Testis (tissue), 5 donors: ENCODE measurements at places on chromosomes 7 and 10.

GRCh38 chr10:22700489-22700888, 13.9 kb downstream of the PIP4K2A start:
- H3K27ac ChIP-seq = no peak overlapping the region
- no peaks in the 10 kb centered on the region for H3K36me3 ChIP-seq
- no peak overlapping the region for H3K4me3 ChIP-seq
- H3K4me1 ChIP-seq = peaks cover 3% of the 10 kb centered on the region

DNA sequence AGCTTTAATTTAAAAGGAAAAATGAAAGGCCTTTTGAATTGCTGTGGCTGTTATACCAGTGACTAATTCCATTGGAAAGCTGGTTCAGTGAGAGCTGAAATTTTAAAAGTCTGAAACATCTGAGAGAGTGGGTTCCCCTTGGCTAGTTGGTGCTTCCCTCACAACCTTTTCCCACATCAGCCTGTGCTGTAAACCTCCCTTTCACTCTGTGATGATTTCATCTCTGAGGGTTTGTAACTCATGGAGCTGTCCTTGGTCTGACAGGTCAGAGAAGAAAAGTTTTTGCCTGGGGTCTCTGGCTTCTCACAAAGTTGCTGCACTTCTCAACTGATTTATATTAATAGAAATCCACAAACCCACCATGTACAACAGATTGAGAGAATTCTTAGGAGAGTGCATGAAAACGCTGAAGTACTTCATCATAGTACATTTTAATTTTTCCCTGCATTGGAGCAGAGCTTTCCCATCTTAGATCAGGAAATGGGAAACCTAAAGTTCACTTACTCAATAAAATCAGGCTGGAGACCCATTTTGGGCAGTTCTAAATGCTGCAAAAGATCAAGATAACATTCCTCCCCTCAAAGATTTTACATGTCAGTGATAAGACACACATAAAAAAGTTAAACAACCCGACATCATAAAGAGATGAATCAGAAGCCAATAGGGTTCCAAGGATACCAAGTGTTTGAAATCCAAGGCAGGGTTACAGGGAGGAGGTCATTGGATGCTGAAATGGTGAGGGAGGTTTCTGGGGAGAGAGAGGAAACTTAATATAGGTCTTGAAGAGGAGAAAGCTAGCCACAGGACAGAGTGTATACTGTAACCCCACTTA, 157.0 kb upstream of the MKLN1 start:
- H3K4me3 ChIP-seq = no peak overlapping the region
- H3K27me3 ChIP-seq = no peaks in the 10 kb centered on the region
- no peak for DNase-seq
- no peak overlapping the region for H3K27ac ChIP-seq
- no peaks in the 10 kb centered on the region for H3K4me1 ChIP-seq
- H3K36me3 ChIP-seq = no peaks in the 10 kb centered on the region

GRCh38 chr10:72545546-72545945, 80.3 kb downstream of the MICU1 start:
- no peak overlapping the region for H3K27ac ChIP-seq
- DNase-seq = no peak
- H3K4me1 ChIP-seq = no peaks in the 10 kb centered on the region
- no peaks in the 10 kb centered on the region for H3K27me3 ChIP-seq
- H3K36me3 ChIP-seq = peaks cover 4% of the 10 kb centered on the region
- H3K4me3 ChIP-seq = no peak overlapping the region

GRCh38 chr10:74039561-74040145, 41.7 kb downstream of the VCL start:
- peak; percentile 61 for DNase-seq
- no peaks in the 10 kb centered on the region for H3K27me3 ChIP-seq
- peaks cover 37% of the 10 kb centered on the region for H3K4me1 ChIP-seq
- peak overlapping the region; percentile 59 for H3K27ac ChIP-seq

DNA sequence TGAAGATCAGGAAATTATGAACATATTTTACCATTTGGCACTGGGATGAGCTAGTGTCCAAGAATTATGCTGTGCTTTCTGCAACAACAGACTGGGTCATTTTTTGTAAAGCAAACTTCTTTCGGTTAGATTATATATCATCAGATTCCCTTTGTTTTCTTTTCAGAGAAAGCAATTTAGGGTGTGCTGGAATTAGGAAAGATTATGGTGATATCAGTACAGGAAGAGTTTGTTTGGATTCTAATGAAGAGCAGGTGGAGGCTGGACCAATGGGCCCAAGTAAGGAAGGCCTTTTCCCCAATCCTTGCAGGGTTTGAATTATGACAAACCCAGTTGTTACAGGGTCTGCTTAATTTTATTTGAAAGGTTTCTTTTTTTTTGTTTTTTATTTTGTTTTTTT, 1092.8 kb downstream of the KCNMA1 start:
- no peaks in the 10 kb centered on the region for H3K27me3 ChIP-seq
- H3K36me3 ChIP-seq = no peaks in the 10 kb centered on the region
- H3K27ac ChIP-seq = no peak overlapping the region
- H3K4me1 ChIP-seq = no peaks in the 10 kb centered on the region
- no peak overlapping the region for H3K4me3 ChIP-seq

DNA sequence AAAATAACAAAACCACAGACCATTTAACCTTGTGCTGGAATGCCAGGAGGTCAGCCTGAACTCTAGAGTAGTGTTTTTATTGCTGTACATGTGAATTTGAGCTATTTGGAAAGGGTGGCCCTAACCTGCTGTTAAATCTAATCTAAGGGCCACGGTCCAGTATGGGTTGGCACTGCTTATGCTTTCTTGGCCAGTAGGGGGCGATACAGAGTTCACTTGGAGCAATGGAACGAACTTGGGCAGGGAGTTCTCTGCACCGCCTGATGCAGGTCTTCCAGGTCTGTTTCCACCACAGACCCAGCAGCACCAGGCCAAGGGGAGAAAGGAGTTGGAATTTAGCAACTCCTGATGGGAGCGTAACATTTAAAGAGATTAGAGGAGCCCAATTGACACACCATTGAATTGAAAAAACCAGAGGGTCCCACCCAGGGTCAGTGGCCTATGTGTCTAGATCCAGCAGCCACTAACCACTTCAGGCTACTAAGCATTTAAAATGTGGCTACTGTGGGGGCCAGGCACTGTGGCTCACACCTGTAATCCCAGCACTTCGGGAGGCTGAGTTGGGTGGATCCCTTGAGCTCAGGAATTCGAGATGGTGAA, 75.7 kb upstream of the EFCAB10 start:
- H3K27me3 ChIP-seq = no peaks in the 10 kb centered on the region
- peaks cover 14% of the 10 kb centered on the region for H3K4me1 ChIP-seq
- no peak overlapping the region for H3K27ac ChIP-seq
- DNase-seq = peak; percentile 76
- no peaks in the 10 kb centered on the region for H3K36me3 ChIP-seq

GRCh38 chr10:80199828-80200227, 5.5 kb downstream of the ANXA11 start:
- no peak overlapping the region for H3K4me3 ChIP-seq
- H3K27ac ChIP-seq = peak overlapping the region; percentile 22
- DNase-seq = peak; percentile 63
- H3K36me3 ChIP-seq = no peaks in the 10 kb centered on the region

DNA sequence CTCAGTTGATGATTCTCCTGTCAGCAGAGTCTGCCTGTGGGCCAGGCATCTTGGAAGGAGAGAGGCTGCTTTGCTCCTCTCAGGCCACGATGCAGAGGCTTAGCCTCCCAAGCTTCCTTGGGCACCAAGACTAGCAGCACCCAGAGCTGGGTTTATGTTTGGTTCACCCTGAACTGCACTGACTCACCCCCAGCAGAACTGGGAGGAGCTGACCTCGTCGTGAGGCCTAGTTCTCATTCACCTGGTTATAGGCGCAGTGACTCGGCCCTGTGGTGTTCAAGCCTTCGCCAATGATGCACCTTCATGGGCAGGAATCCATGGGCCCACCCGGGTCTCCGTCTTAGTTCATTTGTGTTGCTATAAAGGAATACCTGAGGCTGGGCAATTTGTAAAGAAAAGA, 122.0 kb upstream of the ZNF438 start:
- H3K4me3 ChIP-seq = no peak overlapping the region
- peaks cover 29% of the 10 kb centered on the region for H3K4me1 ChIP-seq
- peak overlapping the region; percentile 30 for H3K27ac ChIP-seq
- no peak for DNase-seq
- H3K27me3 ChIP-seq = no peaks in the 10 kb centered on the region
